ENCODE measurements at places on chromosomes 12 and 14.

GRCh38 chr12:117165342-117165741, 24.9 kb downstream of the FBXO21 start:
- no peak for DNase-seq

GRCh38 chr12:88206601-88207000, 64.5 kb downstream of the TMTC3 start:
- no peak for DNase-seq

GRCh38 chr12:27142101-27142721, 59.8 kb upstream of the C12orf71 start:
- DNase-seq: peak; percentile 79

- no peak for DNase-seq
Measured at GRCh38 chr12:76260390-76260748, 87.8 kb downstream of the BBS10 start.

GRCh38 chr12:94730847-94731246, 80.5 kb upstream of the TMCC3 start:
- DNase-seq: no peak

DNA sequence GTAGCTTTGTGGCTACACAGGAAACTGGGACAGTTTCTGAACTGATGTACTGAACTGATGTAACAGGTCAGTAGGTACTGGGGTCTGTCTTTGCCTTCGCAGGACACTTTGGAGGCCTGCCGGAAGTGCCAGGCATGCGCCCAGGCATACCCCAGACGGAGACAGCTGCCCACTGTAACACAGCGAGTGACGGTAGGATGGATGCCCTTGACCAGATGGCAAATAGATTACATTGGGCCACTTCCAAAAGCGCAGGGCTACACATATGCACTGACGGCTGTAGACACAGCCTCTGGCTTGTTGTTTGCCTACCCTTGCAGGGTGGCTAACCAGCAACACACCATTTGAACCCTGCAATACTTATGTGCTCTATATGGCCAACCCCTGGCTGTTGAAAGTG, 94.1 kb upstream of the TMPO start:
- no peak for DNase-seq

DNA sequence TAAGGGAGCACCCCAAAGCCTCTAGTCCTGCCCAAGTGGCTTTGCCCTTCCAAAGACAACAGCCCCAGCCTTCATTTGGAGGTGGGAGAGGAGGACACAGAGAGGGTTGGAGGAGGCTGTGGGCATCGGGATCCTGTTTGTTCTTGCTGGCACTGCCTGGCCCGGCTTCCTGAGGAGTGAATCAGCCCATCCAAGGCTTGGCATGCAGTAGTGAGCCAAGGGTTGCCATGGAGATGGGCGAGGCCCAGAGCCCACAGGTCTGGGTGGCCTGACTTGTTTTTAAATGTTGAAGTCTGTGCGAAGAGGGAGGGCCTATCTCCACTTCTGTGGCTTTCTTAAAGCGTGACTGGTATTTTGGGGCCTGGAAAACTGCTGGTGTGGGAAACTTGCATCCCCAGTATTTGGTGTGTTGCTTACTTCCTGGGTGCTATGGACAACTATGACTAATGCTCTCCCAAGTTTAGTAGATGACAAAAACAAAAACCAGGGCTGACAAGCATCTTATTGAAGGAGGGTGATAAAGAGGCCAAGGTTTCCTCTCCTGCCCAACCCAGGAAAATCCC, 15.8 kb downstream of the CD9 start:
- DNase-seq: no peak

DNA sequence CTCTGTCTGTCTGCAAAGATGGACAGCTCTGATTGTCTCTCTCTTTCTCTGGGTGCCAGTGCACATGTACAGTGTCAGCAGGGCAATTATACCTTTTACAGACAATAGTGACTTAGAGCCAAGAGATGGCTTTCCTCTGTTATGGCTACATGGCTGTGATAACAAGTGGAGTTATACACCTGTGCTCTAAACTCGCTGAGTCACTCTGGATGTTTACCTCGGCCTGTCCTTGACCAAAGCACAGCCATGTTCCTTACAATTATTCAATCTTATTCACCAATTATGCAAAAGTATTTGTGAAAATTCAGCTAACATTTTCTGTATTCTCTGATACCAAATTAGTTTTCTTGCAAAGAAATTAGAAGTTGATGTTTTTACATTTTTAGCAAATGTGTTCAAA, 475.5 kb upstream of the CCDC196 start:
- DNase-seq: no peak

GRCh38 chr14:91223028-91223783, 21.3 kb downstream of the GPR68 start:
- DNase-seq: no peak

GRCh38 chr14:73741876-73742519, 27.8 kb upstream of the PNMA1 start:
- DNase-seq: peak; percentile 50

GRCh38 chr14:50106178-50106577, 10.2 kb downstream of the VCPKMT start:
- no peak for DNase-seq
